Psoas muscle (tissue), 8 donors: ENCODE measurements at places on chromosomes 1 and 21.

DNA sequence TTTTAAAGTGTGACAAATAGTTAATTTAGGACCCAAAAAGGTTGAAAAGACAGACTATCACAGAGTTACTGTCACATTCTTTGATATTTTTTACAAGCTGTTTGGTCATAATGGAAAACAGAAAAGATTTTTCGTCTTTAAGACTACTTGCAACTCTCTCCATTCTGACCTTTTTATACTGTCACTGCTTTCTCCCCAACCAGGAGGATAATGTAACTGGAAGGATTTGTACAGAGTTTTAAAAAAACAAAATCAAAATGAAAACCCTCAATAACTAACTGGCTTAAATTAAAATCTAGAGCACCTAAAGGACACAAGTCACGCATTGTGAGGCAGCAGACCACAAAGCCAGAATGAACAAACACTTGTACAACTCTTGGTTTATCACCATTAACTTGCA lies 257.7 kb downstream of the FAF1 start:
- DNase-seq = no peak

GRCh38 chr1:226606311-226607267 lies 58.0 kb downstream of the STUM start:
- no peak for DNase-seq

DNA sequence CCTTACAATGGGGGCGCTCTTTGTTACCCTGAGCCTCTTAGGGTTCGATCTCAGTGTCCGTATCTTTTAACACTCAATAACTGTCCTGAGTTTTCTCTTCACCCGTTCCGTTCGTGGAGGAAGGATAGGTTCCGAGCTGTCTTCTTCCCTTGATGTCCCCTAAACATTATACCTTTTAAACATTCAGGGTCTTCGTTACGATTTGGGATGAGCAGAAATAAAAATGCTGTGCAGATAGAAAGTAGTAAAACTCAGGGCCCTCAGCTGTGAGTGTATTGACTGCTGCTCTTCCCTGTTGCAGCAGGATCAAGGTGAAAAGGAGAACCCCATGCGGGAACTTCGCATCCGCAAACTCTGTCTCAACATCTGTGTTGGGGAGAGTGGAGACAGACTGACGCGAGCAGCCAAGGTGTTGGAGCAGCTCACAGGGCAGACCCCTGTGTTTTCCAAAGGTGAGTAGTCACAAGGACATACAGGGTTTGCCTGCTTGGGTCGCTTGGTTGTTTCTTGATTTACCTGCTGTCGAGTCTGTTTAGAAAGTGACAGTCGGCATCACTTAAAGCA lies 784 bp downstream of the RPL11 start:
- no peak for DNase-seq

- DNase-seq = peak; percentile 90
Measured at GRCh38 chr1:154419620-154420571, 14.8 kb downstream of the IL6R start.

- DNase-seq = peak; percentile 6
Measured at GRCh38 chr1:3456449-3456963, 2.0 kb downstream of the ARHGEF16 start.

DNA sequence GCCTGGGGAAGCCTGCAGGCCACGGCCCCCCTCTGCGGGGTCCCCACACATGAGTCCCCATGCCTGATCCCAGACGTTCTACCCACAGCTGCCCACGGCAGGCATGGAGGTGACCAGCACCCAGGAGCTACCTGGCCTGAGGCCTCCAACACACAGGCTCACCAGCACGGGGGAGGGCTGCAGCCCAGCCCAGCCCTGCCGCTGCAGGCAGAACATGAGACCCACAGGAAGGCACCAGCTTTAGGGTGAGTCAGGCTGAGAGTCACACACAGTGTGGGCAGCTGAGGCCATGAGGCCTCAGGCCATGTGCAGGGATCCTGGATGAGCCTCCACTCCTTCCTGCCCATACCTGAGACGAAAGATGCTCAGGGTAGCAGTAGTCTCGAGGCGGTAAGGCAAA lies 121.1 kb downstream of the PSMG1 start:
- no peak for DNase-seq

DNA sequence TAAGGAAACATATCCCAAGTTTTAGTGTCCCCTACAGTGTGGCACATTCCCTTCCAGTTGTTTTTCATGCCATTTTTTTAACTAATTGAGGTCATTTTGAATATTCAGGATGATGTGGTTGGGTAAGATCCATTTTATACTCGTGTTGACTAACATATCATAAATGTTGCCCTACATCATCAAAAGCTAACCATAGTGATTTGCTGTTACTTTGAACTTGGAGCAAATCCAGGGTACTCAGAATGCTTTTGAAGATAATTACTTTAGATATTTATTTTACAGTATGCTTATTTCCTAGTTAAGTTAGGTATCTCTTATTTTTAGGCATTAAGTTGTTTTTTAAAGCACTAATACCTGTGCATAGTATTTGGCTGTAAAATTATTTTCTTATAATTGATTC lies 57.8 kb downstream of the DYRK1A start:
- no peak for DNase-seq

- no peak for DNase-seq
Measured at GRCh38 chr1:101030881-101031280, 5.3 kb upstream of the DPH5 start.

- DNase-seq = no peak
Measured at GRCh38 chr1:220748936-220749335, 814 bp downstream of the MTARC2 start.

GRCh38 chr1:3892748-3893147 lies 7.3 kb downstream of the C1orf174 start:
- no peak for DNase-seq

- DNase-seq = no peak
Measured at GRCh38 chr1:30353637-30354036, 369.7 kb downstream of the MATN1 start.

GRCh38 chr1:92244376-92244775 lies 26.7 kb downstream of the C1orf146 start:
- DNase-seq = no peak

- DNase-seq = no peak
Measured at GRCh38 chr1:159928491-159929050, 3.3 kb upstream of the TAGLN2 start.

DNA sequence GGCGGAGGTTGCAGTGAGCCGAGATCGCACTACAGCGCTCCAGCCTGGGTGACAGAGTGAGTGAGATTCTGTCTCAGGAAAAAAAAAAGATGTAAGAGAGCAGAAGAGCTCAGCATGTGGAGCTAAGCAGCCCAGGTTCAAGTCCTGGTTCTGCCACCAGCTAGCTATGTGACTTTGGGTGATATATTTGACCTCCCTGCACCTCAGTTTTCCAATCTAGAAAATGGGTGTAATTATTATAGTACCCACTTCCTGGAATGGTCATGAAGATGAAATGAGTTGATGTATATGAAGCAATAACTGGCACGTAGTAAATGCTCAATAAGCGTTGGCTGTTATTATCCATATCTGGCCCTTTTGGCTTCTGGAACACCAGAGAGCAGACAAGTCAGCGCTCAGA lies 38.2 kb downstream of the CAMK2N1 start:
- DNase-seq = no peak

GRCh38 chr1:46551597-46552095 lies at the start of gene KNCN:
KNCN (minus strand) TSS chr1:46551647; CDS start chr1:46551215, 432 bp downstream.
- no peak for DNase-seq

DNA sequence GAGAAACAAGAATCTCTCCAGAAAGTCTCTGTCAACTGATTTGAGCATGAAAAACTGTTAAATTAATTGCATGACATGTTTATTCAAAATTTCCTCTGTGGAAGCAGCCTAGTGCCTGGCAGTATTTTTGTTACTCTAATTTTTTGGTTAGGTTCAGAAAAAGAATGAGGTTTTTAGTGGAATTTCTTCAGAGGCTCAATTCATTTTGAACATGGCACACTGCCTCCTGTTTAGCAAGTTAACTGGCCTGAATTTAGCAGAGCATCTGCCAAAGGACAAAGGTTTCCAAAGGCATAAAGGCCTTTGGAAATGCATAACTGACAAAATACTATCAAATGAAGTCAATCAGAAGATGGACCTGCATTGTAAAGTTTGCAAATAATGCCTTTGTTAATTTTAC lies 1326.5 kb downstream of the PLA2G4A start:
- no peak for DNase-seq

- no peak for DNase-seq
Measured at GRCh38 chr1:157580179-157580827, 17.6 kb downstream of the FCRL4 start.

GRCh38 chr1:15851210-15852035 lies 3.9 kb downstream of the SPEN start:
- no peak for DNase-seq

GRCh38 chr1:86542631-86543030 lies 4.2 kb upstream of the CLCA4 start:
- DNase-seq = no peak

GRCh38 chr21:34255073-34255472 lies 108.7 kb upstream of the KCNE2 start:
- DNase-seq = no peak

- DNase-seq = no peak
Measured at GRCh38 chr1:247113094-247113497, 8.9 kb upstream of the ZNF669 start.

GRCh38 chr1:13781907-13782633 lies 82.1 kb downstream of the PRDM2 start:
- no peak for DNase-seq

DNA sequence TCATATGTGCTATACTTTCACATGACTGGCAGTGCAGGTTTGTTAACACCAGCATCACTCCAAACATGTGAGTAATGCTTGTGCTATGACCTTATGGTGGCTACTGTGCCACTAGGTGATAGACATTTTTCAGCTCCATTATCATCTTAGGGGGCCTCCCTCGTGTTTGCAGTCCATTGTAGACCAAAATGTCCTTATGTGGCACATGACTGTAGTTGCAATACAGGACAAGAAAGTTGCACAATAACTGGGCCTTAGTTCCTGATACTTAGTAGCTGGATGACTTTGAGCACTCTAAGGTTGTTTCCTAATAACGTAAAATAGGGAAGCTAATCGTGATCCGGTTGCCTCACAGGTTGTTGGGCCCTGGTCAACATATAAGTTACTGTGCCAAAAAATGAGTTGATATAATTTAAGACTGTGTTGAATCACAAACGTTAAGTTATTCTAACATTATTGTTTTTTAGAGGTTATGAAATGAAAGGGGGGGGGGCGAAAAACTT lies 511 bp upstream of the SNX27 start:
- DNase-seq = no peak

- DNase-seq = peak; percentile 44
Measured at GRCh38 chr1:24996983-24997893, 67.2 kb upstream of the RUNX3 start.

GRCh38 chr1:9421533-9421873 lies 117.8 kb upstream of the SLC25A33 start:
- no peak for DNase-seq

DNA sequence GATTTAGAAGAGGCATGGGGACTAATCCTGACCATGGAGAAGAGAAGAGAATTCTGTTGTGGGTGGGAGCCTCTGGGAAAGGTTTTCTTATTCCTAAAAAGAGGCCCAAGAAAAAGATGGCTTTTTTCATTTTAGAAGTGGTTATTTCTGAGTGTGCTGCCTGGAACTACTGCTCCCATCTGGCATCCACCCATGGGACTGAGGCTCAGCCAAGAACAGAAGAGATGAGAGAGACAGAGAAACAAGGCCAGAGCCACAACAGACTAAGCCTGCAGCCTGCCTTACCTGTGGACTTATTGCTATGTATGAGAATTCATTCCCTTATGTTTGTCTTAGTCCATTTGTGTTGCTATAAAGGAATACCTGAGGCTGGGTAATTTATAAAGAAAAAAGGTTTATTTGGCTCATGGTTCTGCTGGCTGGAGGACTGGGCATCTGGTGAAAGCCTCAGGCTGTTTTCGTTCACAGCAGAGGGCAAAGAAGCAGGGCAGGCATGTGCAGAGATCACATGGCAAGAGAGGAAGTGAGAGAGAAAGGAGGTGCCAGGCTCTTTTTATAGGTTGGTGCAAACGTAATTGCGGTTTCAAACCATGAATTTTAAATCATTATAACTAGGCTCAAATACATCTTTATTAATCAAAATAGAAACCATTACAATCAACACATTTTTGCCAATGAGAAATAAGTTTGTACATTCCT lies 57.5 kb upstream of the PRDM2 start:
- DNase-seq = no peak

DNA sequence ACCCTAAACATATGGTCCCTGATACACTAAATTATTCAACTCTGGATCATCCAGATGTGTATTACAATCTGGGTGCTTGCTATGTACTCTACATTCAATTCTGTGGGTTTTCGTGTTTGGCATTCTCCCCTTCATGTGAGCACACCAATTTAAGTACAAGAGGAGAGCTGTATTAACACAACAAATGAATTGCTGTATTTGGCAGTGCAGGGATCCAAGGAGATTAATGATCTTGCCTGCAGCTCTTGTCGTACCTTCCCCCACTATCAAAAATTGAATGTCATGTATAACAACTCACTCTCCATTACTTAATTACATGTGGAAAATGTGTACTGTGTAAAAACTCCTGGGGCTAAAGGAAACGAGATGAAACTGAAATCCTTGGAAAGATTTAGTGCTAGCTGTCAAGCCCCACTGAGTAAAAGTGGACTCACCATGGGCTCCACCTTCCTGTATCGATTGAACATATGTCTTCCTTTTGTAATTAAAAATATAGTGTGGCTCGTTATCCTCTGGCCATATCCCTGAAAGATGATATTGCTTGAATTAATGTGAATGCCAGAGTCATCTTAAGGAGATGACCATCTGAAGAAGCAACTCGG lies 172.2 kb upstream of the L1TD1 start:
- DNase-seq = no peak

GRCh38 chr1:100538913-100539835 lies 1.2 kb downstream of the GPR88 start:
- DNase-seq = no peak

GRCh38 chr21:31351960-31352359 lies 7.9 kb upstream of the TIAM1 start:
- no peak for DNase-seq

DNA sequence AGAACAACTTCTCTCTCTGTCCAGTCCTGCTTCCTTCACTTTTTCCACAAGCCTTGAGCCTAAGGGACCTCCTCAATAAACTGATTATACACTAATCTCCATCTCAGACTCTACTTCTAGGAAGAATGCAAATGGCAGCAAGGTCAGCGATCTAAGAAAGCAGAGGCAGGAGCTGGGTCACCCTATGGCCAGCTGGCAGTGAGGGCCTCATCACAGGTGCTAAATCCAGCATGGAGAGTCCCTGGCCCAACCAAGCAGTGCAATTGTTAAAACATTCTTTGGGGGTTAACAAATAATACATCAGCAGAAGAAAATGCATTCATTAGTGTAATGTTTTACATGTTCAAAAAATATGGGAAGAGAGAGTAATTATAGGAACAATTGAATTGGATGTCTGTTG lies 416.0 kb downstream of the SIPA1L2 start:
- no peak for DNase-seq
